ENCODE measurements at places on chromosomes 3 and 15.

DNA sequence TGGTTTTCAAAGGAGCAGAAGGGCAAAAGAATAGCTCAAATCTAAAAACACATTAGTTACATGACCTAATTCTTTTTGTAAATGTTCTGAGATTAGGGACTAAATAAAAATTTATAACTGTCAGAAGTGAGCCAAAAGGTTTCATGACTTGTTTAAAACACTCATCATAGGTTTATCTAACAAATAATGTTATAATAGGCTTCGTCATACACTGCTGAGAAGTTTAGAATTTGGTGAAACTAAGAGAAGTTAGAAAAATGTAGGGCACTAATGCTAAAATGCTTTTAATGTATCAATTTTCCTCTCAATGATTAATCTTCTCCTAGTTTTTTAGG is 468.8 kb upstream of the CDIN1 start:
- no peaks in the 10 kb centered on the region for H3K4me1 ChIP-seq
- H3K4me3 ChIP-seq, result no peak overlapping the region
- no peak overlapping the region for H3K27ac ChIP-seq
- H3K27me3 ChIP-seq, result no peaks in the 10 kb centered on the region
- H3K36me3 ChIP-seq, result no peaks in the 10 kb centered on the region

DNA sequence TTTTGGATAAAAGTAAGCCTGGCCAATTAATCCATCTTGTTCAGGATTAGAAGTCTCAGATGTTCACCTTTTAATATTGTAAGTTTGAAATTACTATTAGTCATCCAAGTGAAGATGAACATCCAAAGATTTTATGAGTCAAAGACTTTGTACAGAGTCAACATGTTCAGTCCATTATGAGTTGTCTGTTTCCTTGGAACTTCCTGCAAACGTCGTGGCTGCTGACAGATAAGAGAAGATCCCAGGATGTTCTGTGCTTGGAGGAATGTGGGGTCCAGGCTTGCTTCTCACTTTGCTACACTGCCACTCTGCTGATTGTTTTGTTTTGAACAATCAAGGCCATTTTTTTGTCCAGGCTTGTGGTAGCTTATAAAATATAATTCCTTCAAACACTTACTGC is 74.3 kb upstream of the SLCO2A1 start:
- no peak for DNase-seq
- no peak overlapping the region for H3K4me3 ChIP-seq
- H3K27ac ChIP-seq, result no peak overlapping the region
- H3K27me3 ChIP-seq, result peaks cover 30% of the 10 kb centered on the region
- peaks cover 53% of the 10 kb centered on the region for H3K36me3 ChIP-seq
- peaks cover 8% of the 10 kb centered on the region for H3K4me1 ChIP-seq

DNA sequence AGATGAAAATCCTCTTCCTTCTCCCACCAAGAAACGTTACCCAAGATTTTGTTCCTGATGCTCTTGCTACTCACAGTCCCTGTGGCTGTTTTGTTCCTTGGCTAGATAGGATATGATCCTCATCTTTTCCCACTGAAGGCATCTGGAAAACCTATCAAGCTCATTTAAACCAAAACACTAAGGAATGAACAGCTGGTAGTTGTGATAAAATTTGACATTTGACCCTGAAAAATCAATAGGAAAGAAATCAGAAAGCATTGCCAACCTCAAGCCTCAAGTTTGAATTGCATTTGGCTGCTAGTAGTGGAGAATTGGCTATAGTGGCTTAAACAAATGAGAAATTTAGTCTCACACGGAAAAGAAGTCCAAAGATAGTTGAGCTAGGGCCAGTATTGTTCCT is 170.6 kb upstream of the CHRM5 start:
- DNase-seq, result no peak
- H3K27me3 ChIP-seq, result no peaks in the 10 kb centered on the region
- H3K27ac ChIP-seq, result no peak overlapping the region
- H3K36me3 ChIP-seq, result no peaks in the 10 kb centered on the region

DNA sequence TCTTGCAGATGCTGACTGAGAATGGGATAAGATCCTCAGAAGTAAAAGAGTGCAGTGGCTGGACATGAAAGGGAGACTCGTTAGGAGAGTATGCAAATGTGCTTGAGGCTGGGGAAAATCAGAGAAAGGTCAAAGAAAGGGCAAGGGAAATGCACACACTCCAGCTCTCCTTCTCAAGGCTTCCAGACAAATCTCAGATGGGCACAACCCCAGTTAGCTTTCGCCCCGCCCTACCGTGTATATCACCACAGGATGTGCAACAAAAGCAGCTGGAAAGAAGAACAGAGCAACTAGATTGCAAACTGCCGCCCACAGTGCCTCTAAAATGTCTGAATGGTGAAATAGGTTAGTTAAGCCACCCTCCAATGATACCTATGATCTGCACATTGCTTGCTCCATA is 63.9 kb downstream of the CERS3 start:
- H3K27ac ChIP-seq, result no peak overlapping the region
- no peak for DNase-seq
- H3K27me3 ChIP-seq, result no peaks in the 10 kb centered on the region
- no peak overlapping the region for H3K4me3 ChIP-seq
- H3K36me3 ChIP-seq, result no peaks in the 10 kb centered on the region

DNA sequence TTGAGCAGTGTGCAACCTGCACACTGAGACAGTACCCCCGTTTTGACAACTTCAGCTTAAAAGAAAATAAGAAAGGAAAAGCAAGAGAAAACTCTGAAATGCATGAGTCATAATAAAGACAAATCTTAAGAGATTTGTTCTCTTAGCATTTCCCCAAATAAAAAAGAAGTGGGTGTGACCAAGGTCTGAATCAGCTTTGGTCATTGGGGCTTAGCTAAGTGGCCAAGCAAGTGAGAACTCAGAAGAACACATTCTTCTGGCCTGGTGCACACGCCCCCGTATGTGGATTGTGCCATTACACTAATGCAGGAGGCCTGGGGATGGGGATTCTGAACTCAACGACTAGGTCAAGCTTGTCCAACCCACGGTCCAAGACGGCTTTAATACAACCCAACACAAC is 56.9 kb upstream of the PDZRN3 start:
- H3K36me3 ChIP-seq, result no peaks in the 10 kb centered on the region
- H3K27ac ChIP-seq, result no peak overlapping the region
- H3K27me3 ChIP-seq, result no peaks in the 10 kb centered on the region
- no peak overlapping the region for H3K4me3 ChIP-seq
- peaks cover 37% of the 10 kb centered on the region for H3K4me1 ChIP-seq

- H3K27ac ChIP-seq, result no peak overlapping the region
- no peaks in the 10 kb centered on the region for H3K36me3 ChIP-seq
- no peak overlapping the region for H3K4me3 ChIP-seq
- H3K27me3 ChIP-seq, result no peaks in the 10 kb centered on the region
- H3K4me1 ChIP-seq, result peaks cover 29% of the 10 kb centered on the region
These were observed 80.5 kb upstream of the CDIN1 start for GRCh38 chr15:36498916-36499315.

DNA sequence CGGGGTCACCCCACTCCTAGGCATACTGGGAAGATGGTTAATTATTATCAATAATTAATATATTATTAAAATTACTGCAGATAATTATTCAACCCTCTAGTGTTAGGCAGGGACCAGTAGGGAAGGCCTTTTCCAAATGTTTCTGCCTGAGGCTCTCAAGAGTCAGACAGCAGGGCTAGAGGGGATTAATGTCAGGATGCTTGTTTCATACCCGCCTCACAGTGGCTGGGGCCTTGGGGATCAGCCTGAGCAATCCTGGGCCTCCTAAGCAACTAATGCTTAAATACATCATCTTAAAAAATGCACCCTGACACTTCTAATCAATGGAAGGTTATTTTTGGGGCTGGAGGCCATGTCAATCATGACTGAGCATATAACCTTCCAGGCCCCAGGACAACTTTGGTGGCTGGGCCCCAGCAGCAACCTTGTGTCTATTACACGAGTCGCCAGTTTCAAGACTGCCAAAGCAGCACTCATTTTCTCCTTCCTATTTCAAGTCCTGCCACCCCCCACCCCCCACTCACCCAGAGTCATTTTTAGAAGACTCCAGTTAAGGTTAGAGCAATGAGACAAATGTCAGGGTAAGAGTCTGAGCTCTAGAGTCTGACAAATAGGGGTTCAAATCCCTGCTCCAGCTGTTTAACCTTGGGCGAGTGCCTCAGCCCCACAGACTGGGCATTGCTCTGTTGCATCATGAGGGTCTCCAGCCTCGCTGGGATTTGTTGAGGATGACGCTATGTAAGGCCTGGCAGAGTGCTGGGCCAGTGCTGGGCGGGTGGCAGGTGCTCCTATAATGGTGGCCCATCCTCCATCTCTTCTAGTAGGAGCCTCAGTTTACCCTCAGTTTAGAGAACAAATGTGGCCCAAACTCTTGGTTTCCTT is 6.1 kb downstream of the AMOTL2 start:
- no peak for DNase-seq
- H3K27ac ChIP-seq, result no peak overlapping the region
- peaks cover 69% of the 10 kb centered on the region for H3K4me1 ChIP-seq
- no peaks in the 10 kb centered on the region for H3K27me3 ChIP-seq
